Activated naive CD4-positive, alpha-beta T cell treated with anti-CD3 and anti-CD28 coated beads for 36 hours (primary cell): ENCODE measurements at places on chromosomes 4 and X. TPM values are rescaled to one million over a fixed set of nuclear protein-coding genes. Genes with fewer than 3 reads are reported as not detected.

Gene ADH1A
- total RNA-seq: not detected

Gene HPGDS
- total RNA-seq: not detected

- no peak overlapping the region for H3K27ac ChIP-seq
- H3K4me3 ChIP-seq: no peak overlapping the region
- H3K27me3 ChIP-seq: peaks cover 14% of the 10 kb centered on the region
These were observed 59.6 kb upstream of the DHX15 start for GRCh38 chr4:24643774-24644520.

DNA sequence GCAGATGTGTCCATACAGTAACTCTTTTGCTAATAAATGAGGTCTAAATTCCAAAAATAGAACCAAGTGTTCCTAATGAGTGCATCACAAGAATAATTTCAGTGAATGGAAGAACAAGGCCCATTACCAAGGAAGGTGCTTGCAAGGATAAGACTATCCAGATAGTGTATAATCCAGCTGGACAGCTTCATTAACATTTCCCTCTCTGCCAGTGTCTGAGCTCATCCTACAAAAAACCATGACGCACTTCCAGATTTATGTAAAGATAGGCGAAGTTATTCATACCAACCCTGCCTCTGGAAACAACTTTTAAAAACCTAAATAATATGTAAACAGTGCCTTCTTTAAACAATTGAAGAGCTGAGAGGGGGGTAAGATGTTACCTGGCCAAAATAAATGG, 177.9 kb upstream of the STK26 start:
- no peak overlapping the region for H3K27ac ChIP-seq
- no peak for DNase-seq
- H3K4me1 ChIP-seq: peaks cover 2% of the 10 kb centered on the region
- no peak overlapping the region for H3K4me3 ChIP-seq
- H3K27me3 ChIP-seq: no peaks in the 10 kb centered on the region
- H3K36me3 ChIP-seq: no peaks in the 10 kb centered on the region

DNA sequence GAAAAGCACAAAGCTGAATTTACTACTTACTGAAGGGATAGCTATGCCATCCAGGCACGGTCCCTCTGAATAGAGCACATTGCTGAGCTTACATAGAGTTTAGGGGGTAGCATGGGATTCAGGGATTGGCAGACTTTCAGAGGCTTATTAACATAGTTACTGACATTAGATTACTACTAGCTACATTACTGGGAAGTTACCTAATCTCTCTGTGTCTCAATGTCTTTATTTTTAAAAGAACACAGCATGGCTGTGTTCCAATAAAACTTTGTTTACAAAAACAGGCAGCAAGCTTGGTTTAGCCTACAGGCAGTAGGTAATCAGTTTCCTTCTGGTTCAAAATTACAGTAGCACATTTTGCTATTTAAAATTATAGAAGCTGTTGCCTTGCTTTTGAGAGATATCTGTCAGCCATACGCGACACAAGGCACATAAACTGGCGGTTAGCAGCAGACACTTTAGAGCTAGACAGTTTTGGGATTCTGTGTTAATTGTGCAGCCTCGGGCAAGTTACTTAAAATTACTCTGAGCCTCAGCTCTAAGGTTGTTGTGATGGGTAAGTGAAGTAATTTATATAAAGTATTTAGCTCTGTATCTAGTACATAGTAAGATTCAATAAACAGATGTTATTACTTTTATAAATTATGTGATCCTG, 6.9 kb downstream of the KLHL8 start:
- peaks cover 31% of the 10 kb centered on the region for H3K4me1 ChIP-seq
- no peaks in the 10 kb centered on the region for H3K36me3 ChIP-seq
- H3K27ac ChIP-seq: no peak overlapping the region
- no peak for DNase-seq
